Lower leg skin (tissue), 4 donors: ENCODE measurements at places on chromosomes 1 and 21. TPM values are rescaled to one million over a fixed set of nuclear protein-coding genes. Genes with fewer than 3 reads are reported as not detected.

Gene PTTG1IP
- total RNA-seq, result 145 TPM

Gene LRRC47
- 55.3 TPM for total RNA-seq

GRCh38 chr1:6600410-6601048 is 2.1 kb downstream of the KLHL21 start:
- DNase-seq, result no peak

- no peak for DNase-seq
These were observed 55.4 kb upstream of the CAMK1G start for GRCh38 chr1:209527993-209528717.

- DNase-seq, result no peak
These were observed 198.8 kb downstream of the AMY1C start for GRCh38 chr1:103948526-103948925.

GRCh38 chr1:101278238-101278637 is 41.4 kb downstream of the S1PR1 start:
- DNase-seq, result no peak

GRCh38 chr1:91884459-91885212 is 1.3 kb downstream of the TGFBR3 start:
- DNase-seq, result no peak

DNA sequence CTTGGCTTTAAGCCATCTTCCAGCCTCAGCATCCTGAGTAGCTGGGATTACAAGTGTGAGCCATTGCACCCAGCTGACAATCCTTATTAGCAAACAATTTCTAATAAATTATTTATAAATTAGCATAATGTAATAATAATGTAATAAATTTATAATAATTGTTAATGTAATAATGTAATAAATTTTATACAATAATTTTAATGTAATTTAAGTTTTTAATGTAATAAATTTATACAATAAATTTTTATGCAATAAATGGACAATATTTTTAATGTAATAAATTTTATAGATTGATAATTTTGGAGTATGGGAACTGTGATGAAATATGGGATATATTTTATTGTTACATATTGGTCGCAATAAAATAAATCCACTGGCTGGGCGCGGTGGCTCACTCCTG is 1457.5 kb downstream of the KCNT2 start:
- DNase-seq, result no peak

Gene OR6K2
- not detected for total RNA-seq

Gene CD5L
- 0.10 TPM for total RNA-seq

Gene CEP350
- 62.5 TPM for total RNA-seq

Gene GJB5
- total RNA-seq, result 114 TPM
